ENCODE measurements at places on chromosomes 16 and 17. TPM values are rescaled to one million over a fixed set of nuclear protein-coding genes. Genes with fewer than 3 reads are reported as not detected.

CCDC144A gene
- 5.3 TPM for total RNA-seq

PTGES3L gene
- total RNA-seq = 0.57 TPM

DNA sequence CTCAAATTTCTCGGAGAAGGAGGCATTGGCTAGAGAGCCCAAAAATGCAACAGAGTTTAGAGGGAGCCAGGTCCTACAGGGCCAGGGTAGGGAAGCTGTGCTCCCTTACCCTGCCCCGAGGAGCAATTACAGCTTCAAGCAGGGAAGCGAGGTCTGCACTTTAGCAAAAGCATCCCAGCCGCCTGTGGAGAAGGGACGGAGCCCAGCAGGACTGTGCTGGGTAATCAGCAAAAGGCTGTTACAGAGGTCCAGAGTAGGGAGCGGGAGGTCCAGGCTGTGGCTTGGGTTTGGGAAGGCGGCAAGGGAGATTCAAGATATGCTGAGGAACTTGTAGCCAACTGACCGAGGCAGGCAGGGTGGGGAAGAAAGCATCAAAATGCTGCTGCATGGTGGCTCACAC is 162.6 kb downstream of the TMEM132E start:
- H3K4me1 ChIP-seq = no peaks in the 10 kb centered on the region
- peaks cover 8% of the 10 kb centered on the region for H3K27me3 ChIP-seq
- DNase-seq = no peak
- H3K4me3 ChIP-seq = no peak overlapping the region

- H3K4me1 ChIP-seq = peaks cover 19% of the 10 kb centered on the region
- no peak overlapping the region for H3K4me3 ChIP-seq
- H3K27ac ChIP-seq = no peak overlapping the region
- DNase-seq = no peak
- no peaks in the 10 kb centered on the region for H3K27me3 ChIP-seq
Measured at GRCh38 chr17:28170771-28171170, 128.3 kb downstream of the NLK start.

DNA sequence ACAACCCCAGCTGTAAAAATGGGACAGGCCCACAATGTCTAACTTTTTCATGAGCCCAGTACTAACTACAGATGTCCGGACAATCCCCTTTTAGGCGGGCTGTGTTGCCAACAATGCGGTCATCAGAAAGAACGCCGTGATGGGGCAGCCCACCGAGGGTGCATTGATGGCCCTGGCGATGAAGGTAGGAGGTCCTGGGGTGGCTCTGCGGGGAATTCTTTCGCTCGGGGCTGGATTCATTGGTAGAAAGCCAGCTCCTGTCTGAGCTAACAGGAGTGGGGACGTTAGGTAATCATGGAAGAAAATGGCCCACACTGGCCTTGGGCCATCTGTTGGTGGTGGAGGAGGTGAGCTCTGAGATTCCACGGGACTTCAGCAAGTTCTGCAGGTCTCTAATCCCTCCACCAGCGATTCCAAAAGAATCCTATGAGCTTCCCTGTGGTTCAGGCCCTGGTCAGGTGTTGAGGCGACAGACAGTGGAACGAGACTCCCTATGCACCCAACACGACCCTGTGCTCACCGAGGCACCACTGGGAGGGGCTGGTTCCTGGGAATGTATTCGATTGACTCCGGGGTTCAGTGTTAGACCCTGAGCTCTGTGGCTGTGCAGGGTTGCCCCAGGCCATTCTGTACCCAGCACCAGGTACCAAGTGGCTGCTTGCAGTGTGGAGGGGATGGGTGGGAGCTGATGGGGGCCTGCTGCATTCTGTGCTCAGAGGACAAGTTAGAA is 61.9 kb downstream of the MEAK7 start:
- peaks cover 12% of the 10 kb centered on the region for H3K27me3 ChIP-seq
- H3K36me3 ChIP-seq = no peaks in the 10 kb centered on the region
- DNase-seq = no peak
- no peaks in the 10 kb centered on the region for H3K4me1 ChIP-seq
- no peak overlapping the region for H3K4me3 ChIP-seq
- H3K27ac ChIP-seq = no peak overlapping the region

NAGLU gene
- 11.9 TPM for total RNA-seq

HYDIN gene
- total RNA-seq = not detected

GRCh38 chr17:59278406-59278805 is 53.0 kb upstream of the YPEL2 start:
- no peak overlapping the region for H3K27ac ChIP-seq
- no peaks in the 10 kb centered on the region for H3K4me1 ChIP-seq
- H3K36me3 ChIP-seq = no peaks in the 10 kb centered on the region
- H3K4me3 ChIP-seq = no peak overlapping the region
- DNase-seq = no peak

- H3K36me3 ChIP-seq = no peaks in the 10 kb centered on the region
- peaks cover 32% of the 10 kb centered on the region for H3K27me3 ChIP-seq
- H3K4me1 ChIP-seq = peaks cover 25% of the 10 kb centered on the region
- H3K27ac ChIP-seq = no peak overlapping the region
- no peak overlapping the region for H3K4me3 ChIP-seq
Measured at GRCh38 chr17:37769050-37769449, 24.2 kb upstream of the HNF1B start.

DNA sequence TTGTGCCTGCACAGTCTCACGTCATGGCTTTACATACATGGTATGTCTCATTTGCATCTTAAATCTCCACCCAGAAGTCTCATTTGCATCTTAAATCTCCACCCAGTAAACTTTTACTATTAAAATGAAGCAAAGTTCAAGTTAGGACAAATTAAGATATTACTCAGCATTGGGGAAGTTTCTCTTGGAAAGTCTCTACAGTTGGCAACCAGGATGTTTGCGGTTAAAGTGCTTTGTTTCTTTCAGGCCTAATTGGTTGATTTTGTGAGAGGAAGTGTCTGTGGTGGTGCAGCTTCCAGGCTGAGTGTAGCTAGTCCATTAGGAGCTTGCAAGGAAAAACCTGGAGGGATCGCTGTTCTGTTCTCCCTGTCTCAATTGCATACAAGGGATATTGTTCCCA is 1373.3 kb upstream of the GOT2 start:
- no peak overlapping the region for H3K4me3 ChIP-seq
- no peak overlapping the region for H3K27ac ChIP-seq
- no peaks in the 10 kb centered on the region for H3K36me3 ChIP-seq
- no peak for DNase-seq
- no peaks in the 10 kb centered on the region for H3K27me3 ChIP-seq
- no peaks in the 10 kb centered on the region for H3K4me1 ChIP-seq

GRCh38 chr17:78242024-78242742 is 10.8 kb downstream of the TMEM235 start:
- no peaks in the 10 kb centered on the region for H3K27me3 ChIP-seq
- H3K4me1 ChIP-seq = no peaks in the 10 kb centered on the region
- no peaks in the 10 kb centered on the region for H3K36me3 ChIP-seq
- DNase-seq = no peak
- H3K27ac ChIP-seq = no peak overlapping the region

DNA sequence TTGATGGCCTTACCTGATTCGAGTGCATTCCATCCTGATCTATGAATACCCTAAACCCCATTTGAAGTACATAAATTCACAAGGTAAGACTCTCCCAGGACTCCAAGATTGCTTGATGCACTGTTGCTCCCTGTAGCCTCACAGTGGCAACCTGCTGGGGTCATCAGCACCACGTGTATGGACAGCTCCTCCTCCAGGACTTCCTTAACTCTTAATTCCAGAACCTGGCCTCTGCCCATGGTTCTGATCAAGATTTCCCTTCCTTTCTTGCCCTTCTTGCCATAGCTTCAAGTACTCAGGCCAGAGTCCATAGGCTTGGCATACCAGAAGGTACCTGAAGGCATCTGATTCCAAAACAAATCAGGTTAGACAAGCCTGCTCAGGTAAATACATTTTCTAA is 34.0 kb upstream of the NLK start:
- DNase-seq = peak; percentile 41
- H3K36me3 ChIP-seq = no peaks in the 10 kb centered on the region
- H3K27me3 ChIP-seq = peaks cover 3% of the 10 kb centered on the region
- no peak overlapping the region for H3K27ac ChIP-seq
- H3K4me1 ChIP-seq = no peaks in the 10 kb centered on the region
- H3K4me3 ChIP-seq = no peak overlapping the region

DNA sequence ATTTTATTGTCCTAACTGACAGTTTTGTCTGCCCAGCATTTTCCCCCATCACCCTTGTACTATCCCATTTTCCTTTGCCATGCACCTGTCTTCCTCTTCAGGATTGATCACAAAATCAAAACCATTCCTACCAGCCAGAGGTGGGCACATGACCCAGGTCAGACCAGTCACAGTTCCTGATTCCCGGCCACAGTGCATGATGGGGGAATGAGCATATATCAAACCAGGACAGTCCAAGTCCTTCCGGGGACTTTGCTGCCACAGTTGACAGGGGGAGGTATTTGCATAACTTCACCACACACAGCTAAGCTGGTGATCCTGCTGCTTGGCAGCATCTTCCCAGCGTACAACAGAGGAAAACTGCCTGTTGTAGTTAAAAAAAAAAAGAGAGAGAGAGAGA is 493.9 kb downstream of the WWOX start:
- DNase-seq = no peak
- no peaks in the 10 kb centered on the region for H3K36me3 ChIP-seq
- no peak overlapping the region for H3K4me3 ChIP-seq
- no peaks in the 10 kb centered on the region for H3K27me3 ChIP-seq

DNA sequence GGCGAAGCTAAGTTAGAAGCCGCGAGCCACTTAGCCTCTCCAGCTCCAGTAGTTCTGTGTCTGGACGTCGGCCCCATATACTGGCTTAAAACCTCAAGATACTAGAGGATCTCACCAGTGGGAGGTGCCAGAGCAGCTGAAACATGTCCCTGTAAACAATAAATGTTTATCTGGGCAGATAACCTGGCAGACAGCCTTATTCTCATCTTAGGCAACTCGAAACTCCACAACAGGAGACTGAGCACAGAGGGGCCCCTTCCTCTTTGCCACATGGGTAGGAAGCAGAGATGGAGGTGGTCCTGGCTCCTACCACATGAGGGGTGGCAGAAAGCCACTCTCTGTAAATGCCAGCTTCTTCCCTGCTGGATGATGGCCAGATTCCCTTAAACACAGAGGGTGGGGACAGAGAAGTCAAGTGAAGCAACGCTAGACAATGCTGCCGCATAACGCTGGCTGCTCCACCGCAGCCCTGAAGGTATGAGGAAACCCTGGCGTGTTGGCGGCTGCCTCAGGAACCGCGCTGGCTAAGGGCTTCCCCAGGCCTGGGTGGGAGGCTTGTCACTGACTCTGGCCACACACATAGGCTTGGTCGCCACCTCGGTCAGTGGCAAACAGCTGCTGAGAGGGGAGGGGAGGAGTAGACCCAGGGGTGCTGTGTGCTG is 67.9 kb downstream of the HIC1 start:
- no peaks in the 10 kb centered on the region for H3K27me3 ChIP-seq
- no peak overlapping the region for H3K27ac ChIP-seq
- peaks cover 19% of the 10 kb centered on the region for H3K4me1 ChIP-seq
- H3K36me3 ChIP-seq = peaks cover 6% of the 10 kb centered on the region

GRCh38 chr16:23318639-23319038 is 16.5 kb downstream of the SCNN1B start:
- no peak for DNase-seq
- no peaks in the 10 kb centered on the region for H3K36me3 ChIP-seq
- peaks cover 7% of the 10 kb centered on the region for H3K4me1 ChIP-seq
- no peak overlapping the region for H3K4me3 ChIP-seq
- H3K27me3 ChIP-seq = no peaks in the 10 kb centered on the region

GRCh38 chr17:76700270-76700616 is 10.5 kb downstream of the MXRA7 start:
- no peaks in the 10 kb centered on the region for H3K4me1 ChIP-seq
- DNase-seq = no peak
- no peaks in the 10 kb centered on the region for H3K27me3 ChIP-seq

DNA sequence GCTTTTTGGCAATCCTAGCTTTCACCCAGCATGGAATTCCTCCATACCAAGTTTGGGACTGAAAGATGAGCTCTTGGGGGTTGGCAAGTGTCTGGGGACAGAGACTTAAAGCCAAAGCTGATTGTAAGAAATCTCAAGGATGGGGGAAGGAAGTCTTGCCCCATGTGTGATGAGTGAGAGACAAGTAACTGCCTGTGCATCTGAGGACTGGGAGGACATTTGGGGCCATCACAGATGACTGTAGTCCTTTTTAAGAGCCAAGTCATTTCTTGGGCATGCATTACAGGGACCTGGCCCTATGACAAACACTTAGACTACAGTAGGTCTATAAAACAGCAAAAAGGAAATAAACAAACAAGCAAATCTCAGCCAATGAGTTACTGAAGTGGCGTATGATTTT is 36.3 kb upstream of the CCL2 start:
- DNase-seq = no peak
- H3K27ac ChIP-seq = no peak overlapping the region
- H3K4me1 ChIP-seq = no peaks in the 10 kb centered on the region
- peaks cover 36% of the 10 kb centered on the region for H3K27me3 ChIP-seq
- H3K4me3 ChIP-seq = no peak overlapping the region

DNA sequence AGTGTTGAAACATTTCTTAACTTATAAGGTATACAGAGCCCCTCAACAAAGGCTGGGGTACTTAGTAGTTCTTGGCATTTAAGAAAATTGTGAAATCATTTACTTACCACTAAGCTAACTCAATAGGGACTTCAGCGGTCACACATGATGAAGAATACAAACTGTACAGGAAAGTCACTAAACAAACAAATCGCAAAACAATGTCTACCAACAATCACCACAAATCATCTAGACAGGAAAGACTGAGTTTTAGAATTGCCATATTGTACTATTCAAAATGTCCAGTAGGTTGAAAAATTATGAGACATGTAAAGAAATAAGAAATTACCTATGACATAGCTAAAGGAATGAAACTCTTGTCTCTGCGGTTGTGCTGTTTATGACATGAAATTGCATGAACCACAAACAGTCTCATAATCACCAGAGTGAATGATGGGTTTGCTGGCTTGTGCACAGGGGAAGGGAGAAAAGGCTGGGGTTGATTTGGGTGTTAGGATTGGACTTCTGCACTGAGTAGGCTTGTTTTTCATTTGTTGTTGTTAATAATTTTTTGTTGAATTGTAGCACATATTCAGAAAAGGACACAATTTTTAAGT is 441.1 kb upstream of the MON1B start:
- no peaks in the 10 kb centered on the region for H3K36me3 ChIP-seq
- H3K27me3 ChIP-seq = no peaks in the 10 kb centered on the region
- H3K4me3 ChIP-seq = no peak overlapping the region

- H3K27ac ChIP-seq = no peak overlapping the region
- no peaks in the 10 kb centered on the region for H3K36me3 ChIP-seq
- peaks cover 4% of the 10 kb centered on the region for H3K4me1 ChIP-seq
- H3K27me3 ChIP-seq = peaks cover 13% of the 10 kb centered on the region
- no peak for DNase-seq
Measured at GRCh38 chr16:79713609-79714309, 113.2 kb upstream of the MAF start.

UNKL gene
- total RNA-seq = 38.4 TPM

CARD14 gene
- not detected for total RNA-seq
